RWPE2 (cell line): ENCODE measurements at places on chromosomes 6 and 20.

DNA sequence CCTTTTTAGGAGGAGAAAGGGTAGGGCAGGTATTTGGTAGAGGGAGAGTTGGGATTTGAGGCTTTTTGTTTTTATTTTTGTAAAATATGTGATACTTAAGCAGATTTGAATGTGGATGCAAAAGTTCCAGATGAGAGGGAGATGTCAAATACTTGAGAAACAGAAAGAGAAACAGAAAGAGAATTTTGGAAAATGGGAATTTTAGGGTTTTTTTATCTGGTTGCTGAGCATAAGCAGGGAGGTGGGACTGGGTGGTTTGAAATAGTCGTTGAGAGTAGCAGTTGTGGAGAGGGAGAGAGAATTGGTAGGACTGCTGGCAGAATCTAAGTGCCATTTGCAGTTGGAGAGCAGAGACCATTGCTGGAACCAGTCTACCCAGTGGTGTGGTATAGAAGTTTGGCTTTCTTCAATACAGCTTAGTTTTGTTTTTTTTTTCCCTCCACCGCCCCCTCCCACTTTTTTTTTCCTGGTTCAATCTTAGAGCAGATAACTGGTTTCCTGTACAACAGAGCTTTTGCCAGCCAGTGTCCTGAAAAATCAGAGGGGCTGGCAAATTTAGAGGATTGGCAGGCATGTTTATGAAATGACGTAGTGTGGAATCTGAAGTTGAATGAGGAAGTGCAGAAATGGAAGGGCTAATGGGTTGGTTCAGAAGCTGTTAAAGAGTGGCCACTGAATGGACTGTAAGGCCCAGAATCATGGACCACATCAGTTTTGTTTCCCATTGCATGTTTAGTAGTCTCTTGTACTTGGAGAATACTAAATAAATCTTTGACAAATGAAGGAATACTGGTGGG, 68.7 kb downstream of the ATRN start:
- DNase-seq: no peak

GRCh38 chr6:134537146-134537555, 219.2 kb upstream of the SGK1 start:
- DNase-seq: peak; percentile 87

DNA sequence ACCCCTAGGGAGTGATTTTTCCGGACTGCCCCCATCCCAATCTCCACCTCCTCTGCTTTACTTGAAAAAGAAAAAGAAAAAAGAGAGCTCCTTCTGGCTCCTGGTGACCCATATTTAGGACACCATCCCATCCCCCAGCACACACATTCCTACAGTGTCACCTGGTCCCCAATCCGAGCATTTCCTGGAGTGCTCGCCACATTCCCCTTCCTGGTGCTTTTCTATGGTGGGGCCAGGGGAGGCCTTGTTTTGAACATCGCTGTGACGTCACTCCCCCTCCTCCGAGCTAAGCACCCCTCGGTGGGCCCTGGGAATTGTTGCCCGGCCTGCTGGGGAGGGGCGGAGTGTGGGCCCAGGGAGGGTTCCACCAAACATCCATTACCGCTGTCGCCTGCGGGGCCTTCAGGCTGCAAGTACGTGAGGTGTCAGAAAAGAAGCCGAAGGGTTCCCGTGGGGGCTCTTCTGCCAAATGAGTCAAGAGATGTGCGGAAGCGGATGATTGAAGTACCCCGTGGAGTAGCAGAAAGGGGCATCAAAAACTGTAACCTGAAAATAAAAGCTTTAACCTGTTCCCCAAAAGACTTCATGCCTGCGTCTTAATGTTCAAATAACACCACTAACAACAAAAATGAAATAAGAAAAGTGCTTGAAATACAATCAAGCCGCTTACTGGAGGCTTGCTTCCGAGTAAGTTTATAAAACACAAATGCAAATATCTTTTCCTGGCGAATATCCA, 2.8 kb upstream of the FOXC1 start:
- DNase-seq: no peak

- no peak for DNase-seq
Observed at GRCh38 chr6:155530219-155530834, 74.7 kb upstream of the NOX3 start.

- no peak for DNase-seq
Observed at GRCh38 chr6:13536796-13537526, 37.4 kb upstream of the SIRT5 start.

DNA sequence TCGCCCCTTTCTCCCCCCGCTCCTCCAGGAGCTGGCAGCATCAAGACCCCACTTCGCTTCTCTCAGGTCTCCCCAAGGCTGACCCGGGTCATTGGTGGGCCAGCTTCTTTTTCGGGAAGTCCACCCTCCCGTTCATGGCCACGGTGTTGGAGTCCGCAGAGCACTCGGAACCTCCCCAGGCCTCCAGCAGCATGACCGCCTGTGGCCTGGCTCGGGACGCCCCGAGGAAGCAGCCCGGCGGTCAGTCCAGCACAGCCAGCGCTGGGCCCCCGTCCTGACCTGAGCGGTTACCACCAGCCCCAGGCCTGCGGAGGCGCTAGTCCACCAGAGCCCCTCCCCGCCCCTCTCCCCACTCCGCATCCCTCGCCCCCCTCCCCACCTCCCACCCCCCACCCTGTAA, 1.0 kb downstream of the PPDPF start:
- peak; percentile 90 for DNase-seq
